Activated T-cell treated with anti-CD3 and anti-CD28 coated beads for 48 hours (primary cell): ENCODE measurements at places on chromosomes 13 and 19.

DNA sequence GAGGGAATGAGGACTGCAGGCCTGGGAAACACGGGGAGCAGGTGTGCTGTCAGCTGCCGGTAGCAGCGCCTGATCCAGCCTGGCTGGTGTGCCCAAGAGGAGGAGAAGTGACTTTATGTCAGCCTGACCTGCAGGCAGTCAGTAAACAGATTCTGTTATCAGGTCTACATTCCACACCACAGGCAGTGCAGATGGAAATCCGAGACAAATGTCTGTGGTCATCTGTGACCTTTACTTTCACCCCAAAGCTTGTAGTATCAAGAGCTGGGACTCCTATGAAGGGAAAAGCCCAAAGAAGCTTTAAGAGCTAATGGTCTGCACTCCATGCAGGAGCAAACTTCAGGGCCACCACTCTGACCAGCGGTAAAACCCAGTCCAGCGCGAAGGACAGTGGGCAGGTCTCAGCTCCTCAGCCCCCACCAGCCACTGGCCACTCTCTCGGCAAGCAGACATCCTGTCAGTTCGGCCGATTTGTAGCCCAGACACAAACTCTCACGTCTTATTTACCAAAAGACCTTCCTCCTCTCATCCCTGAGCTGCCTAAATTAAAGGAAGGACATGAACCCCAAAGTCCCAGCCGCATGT is 7.7 kb downstream of the EPS15L1 start:
- DNase-seq = no peak

DNA sequence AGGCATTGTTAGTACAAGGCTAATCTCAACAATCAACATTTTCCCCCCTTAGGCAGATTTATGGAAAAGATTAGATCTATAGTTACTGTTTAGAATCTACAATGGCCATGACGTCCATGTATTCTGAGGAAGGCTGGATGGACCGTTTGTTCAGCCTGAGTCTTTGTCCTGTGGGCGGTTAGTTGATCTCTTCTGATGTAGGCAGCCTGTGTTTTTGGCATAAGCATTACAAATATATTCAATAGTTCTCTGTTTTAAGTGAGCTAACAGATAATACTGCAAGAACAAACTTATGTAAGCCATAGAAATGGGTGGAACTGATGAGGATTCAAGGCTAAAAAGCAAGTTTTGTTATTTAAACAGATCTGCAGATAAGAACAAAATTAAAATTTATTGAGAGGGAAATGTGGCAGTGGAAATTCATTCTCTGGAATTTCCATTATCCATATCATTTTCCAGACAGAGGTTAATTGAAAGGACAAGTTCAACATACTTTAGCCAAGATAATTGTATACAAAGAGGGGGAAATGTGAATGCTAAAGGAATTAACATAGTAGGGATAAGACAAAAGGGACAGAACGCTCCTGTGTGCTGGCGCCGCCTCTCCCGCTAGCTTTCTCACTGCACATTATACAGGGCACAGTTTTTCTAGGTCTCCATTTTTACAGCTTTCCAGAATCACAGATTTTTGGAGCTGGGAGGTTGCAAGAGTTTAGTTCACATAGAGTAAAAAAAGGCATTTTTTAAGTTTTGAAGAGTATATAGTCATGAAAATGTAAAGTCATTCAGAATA is 48.6 kb downstream of the FAM124A start:
- no peak for DNase-seq

DNA sequence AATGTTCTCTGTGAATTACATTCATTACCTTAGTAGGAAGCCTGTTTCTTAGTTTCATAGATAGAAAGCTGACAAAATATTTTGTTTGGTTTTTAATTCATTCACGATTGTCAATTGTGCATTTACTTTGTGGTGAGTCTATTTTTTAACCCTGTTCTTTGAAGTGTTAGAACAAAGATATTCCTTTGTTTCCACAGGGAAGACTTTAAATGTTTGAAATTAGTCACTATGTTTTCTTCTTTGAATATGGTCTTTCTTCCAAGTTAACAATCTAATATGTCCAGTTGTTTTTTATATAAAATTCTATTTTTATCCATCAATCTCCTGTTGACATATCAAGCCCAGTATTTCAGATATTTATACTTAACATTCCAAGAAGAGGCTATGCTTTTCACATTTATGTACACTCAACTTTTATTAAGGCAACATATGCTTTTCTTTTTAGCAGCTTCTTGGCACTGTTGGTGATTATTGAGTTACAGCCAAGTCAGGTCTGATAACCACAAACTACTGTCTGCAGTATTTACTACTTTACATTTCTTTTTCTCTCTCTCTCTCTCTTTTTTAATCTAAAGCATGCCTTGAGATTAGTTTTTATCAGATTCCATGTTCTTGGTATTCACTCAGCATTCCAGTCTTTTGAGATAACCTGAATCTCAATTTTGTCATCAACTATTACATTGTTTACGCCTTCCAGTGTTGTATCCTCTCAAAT is 812.8 kb upstream of the SLC10A2 start:
- no peak for DNase-seq

GRCh38 chr13:43933378-43933777 is 53.7 kb downstream of the LACC1 start:
- DNase-seq = no peak

DNA sequence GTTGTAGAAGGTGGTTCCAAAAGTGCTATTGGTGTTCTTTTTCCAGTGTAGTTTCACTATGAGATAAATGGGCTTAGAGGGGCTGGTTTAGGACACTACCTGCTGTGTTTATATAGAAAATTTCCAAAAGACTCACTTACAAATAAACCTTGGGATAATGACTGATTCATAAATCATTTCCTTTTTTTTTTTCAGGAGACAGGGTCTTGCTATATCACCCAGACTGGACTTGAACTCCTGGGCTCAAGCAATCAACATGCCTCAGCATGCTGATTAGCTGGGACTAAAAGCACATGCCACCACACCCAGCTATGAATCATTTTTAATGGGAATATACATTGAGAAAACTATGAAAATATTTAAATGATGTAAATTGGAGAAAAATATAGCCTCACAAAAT is 376.6 kb downstream of the PCDH9 start:
- no peak for DNase-seq

DNA sequence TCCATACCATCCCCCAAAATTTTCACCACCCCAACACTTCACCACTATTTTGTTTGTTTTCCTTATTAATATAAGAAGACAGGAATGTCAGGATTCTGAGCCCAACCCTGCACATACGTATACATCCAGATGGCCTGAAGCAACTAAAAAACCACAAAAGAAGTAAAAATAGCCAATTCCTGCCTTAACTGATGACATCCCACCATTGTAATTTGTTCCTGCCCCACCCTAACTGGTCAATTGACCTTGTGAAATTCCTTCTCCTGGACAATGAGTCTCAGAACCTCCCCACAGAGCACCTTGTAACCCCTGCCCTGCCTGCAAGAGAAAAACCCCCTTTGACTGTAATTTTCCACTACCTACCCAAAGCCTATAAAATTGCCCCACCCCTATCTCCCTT is 132.5 kb downstream of the ZNF675 start:
- DNase-seq = no peak

DNA sequence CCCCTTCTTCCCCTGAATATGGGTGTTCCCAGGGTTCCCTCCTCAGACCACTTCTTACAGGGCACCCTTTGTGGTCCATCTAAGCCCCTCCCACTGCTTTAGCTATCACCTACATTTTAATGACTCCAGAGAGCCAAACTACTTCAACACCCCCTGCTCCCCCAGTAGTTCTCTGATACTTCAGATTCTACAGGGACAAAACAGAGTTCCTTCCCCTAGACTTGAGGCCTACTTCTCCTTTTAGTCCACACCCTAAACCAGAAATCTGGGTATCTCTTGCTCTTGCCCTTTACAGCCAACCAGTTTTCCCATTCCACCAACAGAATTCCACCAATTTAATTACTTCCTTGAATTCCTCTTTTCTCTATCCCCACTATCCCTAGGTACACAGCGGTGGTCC is 107.2 kb downstream of the KCNRG start:
- no peak for DNase-seq

DNA sequence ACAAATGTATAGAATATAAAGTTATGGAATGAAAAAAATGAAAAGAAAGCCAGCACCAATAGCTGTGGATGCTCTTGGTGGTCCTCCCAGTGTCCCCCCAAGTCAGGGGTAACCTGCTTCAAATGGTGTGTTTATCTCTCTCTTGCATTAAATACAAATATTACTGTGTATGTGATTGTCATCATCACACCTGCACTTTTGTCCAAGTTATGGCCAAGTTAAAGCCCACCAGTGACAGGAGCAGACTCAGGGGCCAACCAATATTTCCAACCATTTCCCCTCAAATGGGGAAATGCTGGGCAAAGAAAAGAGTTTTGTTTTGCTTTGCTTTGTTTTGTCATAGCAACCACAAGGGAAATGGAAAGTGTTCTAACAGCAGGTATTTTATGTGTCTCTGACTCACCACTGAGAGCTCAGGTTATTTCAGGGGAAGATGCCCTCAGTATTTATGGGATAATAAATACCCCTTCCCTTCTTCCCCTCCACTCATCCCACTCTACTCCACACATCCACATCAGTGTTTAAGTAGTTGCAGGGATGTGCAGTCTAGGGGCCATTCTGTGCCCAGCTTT is 133.6 kb downstream of the COL4A1 start:
- no peak for DNase-seq

GRCh38 chr19:10699650-10700335 is 1.4 kb upstream of the QTRT1 start:
- peak; percentile 43 for DNase-seq

DNA sequence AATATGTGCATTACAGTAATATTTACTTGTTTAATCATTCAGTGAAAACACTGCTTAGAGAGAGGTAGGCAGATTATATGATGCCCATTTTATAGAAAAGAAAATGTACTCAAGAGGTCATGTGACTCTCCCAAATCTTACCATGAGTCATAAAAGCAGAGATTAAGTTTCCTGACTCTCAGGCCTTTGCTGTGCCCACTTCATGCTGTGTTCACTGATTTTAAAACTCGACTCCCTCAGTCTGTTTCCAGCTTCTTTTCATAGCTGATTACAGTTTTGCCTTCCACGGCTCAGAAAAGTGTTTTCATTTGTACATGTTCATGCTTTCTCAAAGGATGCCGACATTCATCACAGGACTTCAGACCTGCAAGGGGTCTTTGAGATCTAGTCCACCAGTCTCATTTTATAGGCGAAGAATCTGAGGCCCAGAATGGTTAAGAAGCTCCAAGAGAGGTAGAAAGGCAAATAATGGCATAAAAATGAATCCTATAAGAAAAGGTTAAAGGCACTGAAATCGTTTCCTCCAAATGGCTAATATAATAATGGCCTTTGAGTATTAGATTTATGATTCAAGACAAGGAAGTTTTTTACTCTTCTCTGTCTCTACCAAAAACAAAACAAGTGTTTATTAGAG is 9.0 kb upstream of the IPO5 start:
- DNase-seq = no peak

DNA sequence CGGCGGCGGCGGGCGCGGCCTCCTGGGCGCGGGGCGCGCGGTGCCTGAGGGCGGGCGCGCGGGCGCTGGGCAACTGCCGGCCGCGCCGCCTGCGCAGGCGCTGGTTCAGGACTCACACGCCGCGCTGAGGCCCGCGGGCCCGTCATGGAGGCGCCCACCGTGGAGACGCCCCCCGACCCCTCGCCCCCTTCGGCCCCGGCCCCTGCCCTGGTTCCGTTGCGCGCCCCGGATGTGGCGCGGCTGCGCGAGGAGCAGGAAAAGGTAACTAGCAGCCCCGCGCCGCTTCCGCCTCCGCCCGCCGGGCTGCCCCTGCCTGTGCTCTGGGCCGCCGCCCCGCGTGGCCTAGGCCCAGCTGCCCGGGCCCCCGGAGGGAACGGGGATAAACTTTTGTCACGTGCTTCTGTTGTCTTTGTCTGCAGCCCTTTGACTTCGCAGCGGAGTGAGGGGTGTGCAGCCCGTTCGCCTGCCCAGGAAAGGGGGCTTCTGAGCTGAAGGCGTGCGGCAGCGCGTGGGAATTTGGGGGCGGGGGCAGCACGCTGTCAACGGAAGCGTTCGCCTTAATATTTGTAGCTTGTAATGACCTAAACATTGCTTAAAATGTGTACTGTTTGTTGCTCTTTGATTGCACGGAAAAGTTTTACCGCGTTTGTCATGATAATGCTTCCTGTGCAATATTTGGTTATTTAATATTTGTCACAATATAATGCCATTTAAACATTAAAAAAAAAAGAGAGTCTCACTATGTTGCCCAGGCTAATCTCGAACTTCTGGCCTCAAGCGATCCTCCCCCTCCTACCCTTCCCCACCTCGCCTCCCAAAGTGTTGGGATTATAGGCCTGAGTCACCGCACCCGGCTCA is 594 bp downstream of the URI1 start:
- peak; percentile 75 for DNase-seq

DNA sequence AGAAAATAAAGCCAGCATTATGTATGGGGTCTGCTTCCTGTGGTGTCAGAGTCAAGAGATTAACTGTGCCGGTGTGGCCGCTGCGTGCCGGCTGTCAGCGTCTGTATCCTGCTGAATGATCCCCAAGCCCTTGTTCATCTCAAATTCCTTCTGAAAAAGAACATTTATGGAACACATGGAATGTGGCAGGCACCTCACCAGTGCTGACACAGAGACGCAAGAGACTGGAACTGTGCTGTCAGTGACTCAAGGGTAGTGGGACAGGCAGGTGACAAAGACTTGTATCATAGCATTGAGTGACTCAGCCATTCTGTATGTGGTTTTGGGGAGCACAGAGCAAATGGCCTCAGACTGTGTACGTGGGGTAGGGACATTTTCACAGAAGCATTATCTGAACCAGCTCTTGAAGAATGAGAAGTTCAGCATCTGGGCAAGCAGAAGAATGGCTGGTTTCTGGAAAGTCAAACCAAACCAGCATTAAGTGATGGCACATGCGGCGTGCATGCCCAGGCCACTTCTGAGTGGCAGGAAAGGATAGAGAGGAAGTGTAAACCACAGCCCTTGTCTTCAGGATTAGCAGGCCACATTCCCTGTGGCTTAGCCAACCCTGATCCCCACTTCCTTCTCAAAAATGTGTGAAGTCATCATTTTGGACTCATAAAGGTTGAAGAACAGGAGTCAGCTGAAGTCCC is 54.0 kb upstream of the IRS2 start:
- peak; percentile 9 for DNase-seq

- no peak for DNase-seq
Measured at GRCh38 chr13:38577048-38577447, 109.8 kb upstream of the FREM2 start.

- peak; percentile 71 for DNase-seq
Measured at GRCh38 chr19:29623726-29624488, 17.8 kb downstream of the POP4 start.

DNA sequence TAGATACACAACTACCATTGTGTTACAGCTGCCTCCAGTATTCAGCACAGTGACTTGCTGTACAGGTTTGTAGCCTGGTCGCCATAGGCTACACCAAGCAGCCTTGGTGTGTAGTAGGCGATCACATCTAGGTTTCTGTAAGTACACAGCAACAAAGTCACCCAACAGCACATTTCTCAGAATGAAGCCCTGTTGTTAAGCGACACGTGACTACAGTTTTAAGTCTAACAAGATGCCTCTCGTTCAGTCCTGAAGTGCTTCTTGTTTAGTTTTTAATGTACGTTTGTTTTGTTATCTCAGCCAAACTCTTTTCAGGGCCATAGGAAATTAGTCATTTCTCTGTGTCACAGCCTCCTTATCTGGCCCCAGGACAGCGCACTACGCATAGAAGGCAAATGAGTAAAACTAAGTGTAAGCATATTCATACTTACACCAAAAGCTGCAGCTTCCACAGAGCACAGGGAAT is 50.0 kb upstream of the GPR183 start:
- no peak for DNase-seq
